Heart right ventricle (tissue), 16 donors: ENCODE measurements at places on chromosomes 2 and 18. TPM values are rescaled to one million over a fixed set of nuclear protein-coding genes. Genes with fewer than 3 reads are reported as not detected.
A peak's percentile ranks its signal among the peaks of the same experiment; 100 is the strongest.

The HAAO gene
- 2.8 TPM for total RNA-seq

GRCh38 chr2:152657043-152657442 lies 60.2 kb downstream of the PRPF40A start:
- DNase-seq, result no peak

DNA sequence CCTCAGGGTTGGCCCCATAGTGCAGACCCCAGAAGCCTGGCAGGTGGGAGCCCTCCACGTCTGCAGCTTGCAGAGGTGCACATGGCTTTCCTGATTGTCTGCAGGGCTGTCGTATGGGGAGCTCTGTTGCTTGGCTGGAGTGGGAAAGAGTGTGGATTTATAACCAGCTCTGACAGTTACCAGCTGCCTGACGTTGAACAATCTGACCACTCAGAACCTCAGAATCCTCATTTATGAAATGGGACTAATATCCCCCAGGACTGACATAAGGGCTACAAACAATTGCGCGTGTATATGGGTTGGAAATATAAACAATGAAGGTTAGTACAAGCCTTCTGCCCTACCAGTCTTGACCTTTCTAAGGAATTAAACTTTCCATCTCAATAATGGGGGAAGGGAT lies 13.9 kb upstream of the PXDN start:
- no peak for DNase-seq

DNA sequence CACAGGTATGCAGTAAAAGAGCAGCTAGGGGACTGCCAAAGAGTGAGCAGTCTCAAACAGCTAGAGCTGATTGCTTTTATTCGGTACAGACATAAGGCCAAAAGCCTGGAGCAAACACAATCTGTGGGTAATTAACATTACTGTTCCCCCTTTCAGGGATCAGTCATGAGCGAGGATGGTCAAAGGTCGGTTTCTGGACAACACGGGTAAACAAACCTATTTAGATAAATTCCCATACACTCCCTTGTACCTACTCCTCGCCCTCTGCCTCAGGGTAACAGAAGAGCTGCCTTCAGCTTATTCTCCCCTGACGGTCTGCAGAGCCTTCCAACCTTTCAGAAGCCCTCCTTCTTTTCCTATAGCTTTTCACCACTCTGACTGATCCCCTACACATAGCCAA lies 586.0 kb downstream of the SUCLG1 start:
- DNase-seq, result no peak

The RAB3GAP1 gene
- total RNA-seq, result 58.1 TPM

DNA sequence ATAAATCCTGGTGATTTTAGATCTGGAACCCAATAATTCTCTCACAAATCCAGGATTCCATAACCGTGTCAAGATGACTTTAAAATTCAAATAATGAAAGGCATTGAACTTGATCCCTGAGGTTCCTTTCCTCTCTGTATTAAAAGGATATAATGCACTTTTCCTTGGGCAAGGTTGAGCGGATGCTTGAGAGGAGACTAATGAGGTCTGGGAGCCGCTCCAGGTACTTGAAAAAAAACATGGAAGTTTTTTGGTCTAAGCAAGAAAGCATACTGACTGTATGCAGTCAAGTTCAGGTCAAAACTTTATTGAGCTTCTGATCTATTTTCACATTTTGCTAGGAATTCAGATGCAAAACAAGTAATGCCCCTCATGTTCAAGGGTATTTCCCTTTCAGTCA lies 318.5 kb downstream of the RAD51AP2 start:
- no peak for DNase-seq

The MALL gene
- total RNA-seq, result 9.8 TPM

The FBXO15 gene
- total RNA-seq, result 0.49 TPM

The AQP12B gene
- total RNA-seq, result not detected

DNA sequence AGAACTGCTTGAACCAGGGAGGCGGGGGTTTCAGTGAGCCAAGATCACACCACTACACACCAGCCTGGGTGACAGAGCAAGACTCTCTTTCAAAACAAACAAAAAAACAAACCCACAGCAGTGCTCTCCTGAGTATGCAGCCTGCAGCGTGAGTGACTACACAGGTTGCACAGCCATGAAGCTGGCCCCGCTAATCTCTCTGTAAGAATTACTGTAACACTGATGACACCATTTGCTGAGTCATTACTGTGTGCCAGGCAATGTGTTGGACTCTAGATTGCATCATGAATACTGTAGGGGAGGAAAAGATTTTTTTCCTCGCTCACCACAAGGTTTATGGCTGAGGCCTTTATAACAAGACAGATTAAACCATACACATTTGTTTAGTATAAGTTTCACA lies 118.6 kb upstream of the ATP8B1 start:
- DNase-seq, result no peak

DNA sequence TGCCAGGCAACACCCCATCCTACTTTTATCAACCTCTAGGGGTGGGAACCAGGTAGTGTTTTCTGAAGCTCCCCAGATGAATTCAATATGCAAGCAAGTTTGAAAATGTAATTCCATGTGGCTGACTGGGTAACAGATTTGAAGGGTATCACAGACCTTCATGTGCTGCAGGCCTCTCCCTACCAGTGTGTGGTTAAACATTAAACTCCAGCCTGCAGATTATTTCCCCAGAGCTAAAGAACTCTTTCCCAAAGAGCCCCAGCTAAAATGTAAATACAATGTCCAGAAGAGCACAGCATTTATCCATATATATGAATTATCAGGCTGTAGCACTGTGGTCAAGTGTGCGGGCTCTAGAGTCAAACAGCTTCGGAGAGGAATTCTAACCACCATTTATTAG lies 134.1 kb downstream of the MYO5B start:
- no peak for DNase-seq

GRCh38 chr2:65630643-65631042 lies 198.2 kb upstream of the SPRED2 start:
- no peak for DNase-seq

The FABP1 gene
- not detected for total RNA-seq

The CPO gene
- not detected for total RNA-seq

DNA sequence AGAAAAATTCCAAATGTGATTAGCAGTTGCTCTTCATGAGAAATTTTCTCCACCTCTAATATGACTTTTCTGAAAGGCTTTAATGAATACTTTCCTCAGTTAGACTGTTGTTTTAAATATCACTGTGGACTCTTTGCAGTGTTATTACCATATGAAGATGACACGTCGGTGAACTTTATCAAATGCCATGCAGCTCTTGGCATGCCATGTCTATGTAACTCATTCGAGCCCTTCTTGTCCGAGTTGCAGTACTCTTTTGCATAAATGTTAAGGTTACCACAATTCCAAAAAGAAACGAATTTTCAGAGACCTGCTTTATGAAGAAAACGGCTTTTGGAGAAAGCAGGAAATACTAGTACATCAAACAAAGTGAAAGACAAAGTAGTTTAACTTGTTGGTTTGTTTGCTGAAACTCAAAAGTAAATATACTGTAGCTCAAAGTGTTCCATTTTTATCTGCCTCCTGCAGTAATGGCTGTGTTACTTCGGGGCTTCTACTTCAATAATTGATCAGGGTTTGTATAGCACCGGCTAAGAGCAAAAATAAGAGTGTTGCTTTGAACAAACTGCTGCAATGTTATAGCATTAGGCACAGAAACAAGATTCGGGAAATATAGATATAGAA lies 204.1 kb downstream of the ARHGAP15 start:
- no peak for DNase-seq

GRCh38 chr2:98510322-98510662 lies 65.6 kb downstream of the INPP4A start:
- no peak for DNase-seq

The LIPG gene
- 0.68 TPM for total RNA-seq

The C2orf72 gene
- 0.09 TPM for total RNA-seq

The CYP27C1 gene
- total RNA-seq, result 0.12 TPM

DNA sequence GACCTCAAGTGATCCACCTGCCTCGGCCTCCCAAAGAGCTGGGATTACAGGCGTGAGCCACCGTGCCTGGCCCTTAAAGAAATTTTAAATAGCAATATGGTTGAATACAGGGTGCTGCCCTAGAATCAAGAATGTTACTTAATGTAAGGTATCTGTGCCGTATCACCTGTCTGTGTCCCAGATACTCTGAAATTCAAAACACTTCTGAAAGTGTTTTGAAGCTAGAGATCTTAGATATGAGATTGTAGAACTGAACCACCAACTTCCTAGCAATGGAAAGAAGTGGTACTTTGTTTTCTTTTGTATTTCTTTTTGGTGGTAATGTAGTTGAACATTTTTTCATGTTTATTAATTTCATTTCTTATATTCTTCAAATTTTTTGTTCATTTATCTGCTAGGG lies 13.0 kb downstream of the PTPN4 start:
- no peak for DNase-seq

DNA sequence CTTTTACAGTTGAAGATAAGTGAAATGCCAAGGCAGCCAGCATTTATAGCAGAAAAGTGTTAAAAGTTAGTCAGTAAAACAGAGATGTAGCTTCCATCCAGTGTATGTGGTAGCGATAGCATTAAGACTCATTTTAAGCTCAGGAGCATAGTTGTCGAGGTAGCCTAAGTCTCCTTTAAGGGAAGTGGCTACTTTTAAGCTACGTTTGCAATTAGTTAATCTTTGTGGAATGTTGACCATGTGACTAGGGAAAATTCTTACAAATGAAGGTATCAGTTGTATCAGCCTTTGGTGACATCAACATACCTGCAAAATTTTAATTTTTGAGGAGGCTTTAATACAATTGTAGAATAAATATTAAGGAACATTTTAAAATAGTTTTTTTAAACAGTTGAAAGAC lies 61.9 kb downstream of the LHCGR start:
- no peak for DNase-seq

DNA sequence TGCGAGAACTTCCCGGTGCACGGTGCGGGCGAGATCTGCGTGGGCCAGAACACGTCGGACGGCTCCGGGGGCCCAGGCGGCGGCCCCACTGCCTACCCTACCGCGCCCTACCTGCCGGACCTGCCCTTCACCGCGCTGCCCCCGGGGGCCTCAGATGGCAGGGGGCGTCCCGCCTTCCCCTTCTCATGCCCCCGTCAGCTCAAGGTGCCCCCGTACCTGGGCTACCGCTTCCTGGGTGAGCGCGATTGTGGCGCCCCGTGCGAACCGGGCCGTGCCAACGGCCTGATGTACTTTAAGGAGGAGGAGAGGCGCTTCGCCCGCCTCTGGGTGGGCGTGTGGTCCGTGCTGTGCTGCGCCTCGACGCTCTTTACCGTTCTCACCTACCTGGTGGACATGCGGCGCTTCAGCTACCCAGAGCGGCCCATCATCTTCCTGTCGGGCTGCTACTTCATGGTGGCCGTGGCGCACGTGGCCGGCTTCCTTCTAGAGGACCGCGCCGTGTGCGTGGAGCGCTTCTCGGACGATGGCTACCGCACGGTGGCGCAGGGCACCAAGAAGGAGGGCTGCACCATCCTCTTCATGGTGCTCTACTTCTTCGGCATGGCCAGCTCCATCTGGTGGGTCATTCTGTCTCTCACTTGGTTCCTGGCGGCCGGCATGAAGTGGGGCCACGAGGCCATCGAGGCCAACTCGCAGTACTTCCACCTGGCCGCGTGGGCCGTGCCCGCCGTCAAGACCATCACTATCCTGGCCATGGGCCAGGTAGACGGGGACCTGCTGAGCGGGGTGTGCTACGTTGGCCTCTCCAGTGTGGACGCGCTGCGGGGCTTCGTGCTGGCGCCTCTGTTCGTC lies 1.7 kb downstream of the FZD7 start:
- peak; percentile 53 for DNase-seq

GRCh38 chr18:23311351-23312121 lies 141.6 kb upstream of the RIOK3 start:
- peak; percentile 30 for DNase-seq

DNA sequence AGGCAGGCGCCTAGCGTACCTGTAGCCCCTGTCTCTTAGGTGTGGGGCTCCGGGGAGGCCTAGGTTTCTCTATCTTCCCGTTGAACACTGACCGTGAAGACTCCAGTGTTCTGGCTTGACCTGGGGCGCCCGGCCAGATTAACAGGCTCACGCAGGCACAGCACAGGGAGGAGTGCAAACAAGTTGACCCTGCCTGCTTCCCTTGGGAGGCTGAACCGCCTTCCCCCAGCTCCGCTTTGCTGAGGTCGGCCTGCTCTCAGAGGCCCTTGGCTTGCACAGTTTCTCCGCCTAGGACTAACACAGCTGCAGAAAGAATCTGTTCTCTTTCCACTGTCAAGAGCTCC lies 567 bp downstream of the PCYOX1 start:
- peak; percentile 84 for DNase-seq

DNA sequence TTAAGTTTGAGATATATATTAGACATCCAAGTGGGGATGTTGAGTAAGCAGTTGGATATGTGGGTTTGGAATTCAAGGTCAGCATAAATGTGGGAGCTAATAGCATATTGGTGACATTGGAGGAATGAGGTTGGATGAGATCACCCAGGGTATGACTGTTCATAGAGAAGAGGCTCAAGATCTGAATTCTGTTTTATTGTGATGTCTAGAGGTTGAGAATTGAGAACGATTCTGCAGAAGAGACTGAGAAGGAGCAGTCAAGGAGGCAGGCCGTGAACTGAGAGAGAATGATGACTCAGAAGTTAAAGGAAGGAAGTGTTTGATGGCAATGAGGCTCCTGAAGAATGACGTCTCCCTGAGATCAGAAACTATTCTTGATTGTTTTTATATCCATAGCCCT lies 5.9 kb downstream of the SERPINB11 start:
- no peak for DNase-seq

The LCT gene
- total RNA-seq, result not detected

The PSTPIP2 gene
- 2.2 TPM for total RNA-seq

- DNase-seq, result no peak
Observed at GRCh38 chr2:15889442-15890123, 50.8 kb upstream of the MYCN start.

DNA sequence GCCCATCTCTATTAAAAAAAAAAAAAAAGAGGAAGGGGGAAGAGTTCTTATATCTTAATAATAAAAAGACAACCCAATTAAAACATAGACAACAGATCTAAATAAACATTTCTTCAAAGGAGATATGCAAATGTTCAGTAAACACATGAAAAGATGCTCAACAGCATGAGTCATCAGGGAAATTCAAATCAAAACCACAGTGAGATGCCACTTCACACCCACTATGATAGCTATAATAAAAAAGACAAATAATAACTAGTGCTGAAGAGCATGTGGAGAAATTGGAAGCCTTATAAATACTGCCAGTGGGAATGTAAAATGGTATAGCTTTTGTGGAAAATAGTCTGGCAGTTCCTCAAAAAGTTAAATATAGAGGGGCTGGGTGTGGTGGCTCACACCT lies 61.5 kb upstream of the CYP20A1 start:
- DNase-seq, result no peak

DNA sequence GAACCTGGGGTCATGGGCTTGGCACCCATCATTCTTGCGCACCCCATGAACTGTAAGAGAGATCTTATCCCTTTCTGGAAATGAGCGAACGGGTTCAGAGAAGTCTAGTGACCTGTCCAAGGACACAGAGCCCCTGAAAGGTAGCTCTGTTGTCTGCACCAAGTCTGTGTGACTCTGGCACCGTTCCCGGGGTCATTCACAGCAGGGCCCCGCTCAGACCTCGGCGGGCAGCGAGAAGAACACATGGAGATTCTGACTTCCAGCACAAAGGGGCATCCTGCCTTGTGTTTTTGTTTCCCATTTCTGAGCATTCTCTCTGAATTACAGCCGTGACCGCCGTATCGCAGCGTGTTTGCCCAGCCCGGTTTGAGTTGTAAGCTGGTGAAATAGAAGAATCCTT lies 231.7 kb downstream of the KLHL29 start:
- no peak for DNase-seq

- no peak for DNase-seq
Observed at GRCh38 chr2:263022-263738, 652 bp downstream of the SH3YL1 start.

GRCh38 chr2:27857417-27858172 lies 32.6 kb downstream of the RBKS start:
- no peak for DNase-seq

GRCh38 chr2:53202063-53202462 lies 565.5 kb upstream of the CHAC2 start:
- DNase-seq, result no peak

The CIB4 gene
- not detected for total RNA-seq
